EL (cell line): ENCODE measurements at places on chromosomes 1 and 21.
A peak's percentile ranks its signal among the peaks of the same experiment; 100 is the strongest.

- DNase-seq: peak; percentile 83
These were observed at the start of gene PTPN22 for GRCh38 chr1:113871597-113872113. PTPN22 (minus strand) TSS chr1:113871712.

- DNase-seq: peak; percentile 25
These were observed 16.7 kb downstream of the LURAP1 start for GRCh38 chr1:46219551-46220520.

DNA sequence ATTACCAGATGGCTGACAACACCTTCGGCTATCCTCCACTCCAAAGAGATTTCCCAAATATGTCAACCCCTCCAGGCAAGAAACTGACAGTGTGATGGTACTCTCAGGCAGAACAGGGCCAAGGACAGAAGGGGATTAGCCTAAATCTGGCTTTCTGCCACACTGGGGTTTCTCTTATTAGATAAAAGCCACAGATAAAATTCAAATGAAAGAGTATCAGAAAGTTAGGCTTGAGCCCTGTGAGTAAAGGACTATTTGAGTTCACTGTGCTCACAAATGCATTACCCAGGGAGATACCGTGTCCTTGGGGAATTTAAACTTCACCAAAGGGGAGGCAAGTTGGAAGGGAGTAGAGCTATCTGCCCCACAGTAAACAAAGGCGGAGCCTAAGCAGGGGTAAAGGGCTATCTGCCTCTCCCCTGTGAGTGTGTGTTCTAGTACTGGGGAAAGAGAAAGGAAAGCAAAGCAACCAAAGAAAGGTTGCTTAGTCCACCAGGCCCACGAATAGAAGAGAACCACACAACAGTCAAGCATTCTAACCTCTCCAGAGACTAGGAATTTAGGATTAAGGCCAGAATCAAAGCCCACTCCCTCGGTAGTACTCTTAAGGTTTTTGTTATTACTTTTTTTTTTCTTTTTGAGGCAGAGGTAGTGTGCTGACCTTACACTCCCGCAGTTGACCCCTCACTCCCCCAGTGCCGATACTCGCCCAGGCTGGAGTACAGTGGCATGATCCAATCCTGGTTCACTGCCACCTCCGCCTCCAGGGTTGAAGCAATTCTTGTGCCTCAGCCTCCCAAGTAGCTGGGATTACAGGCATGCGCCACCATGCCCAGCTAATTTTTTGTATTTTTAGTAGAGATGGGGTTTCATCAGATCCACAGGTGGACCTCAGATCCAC, 12.7 kb downstream of the TPM3 start:
- DNase-seq: no peak

DNA sequence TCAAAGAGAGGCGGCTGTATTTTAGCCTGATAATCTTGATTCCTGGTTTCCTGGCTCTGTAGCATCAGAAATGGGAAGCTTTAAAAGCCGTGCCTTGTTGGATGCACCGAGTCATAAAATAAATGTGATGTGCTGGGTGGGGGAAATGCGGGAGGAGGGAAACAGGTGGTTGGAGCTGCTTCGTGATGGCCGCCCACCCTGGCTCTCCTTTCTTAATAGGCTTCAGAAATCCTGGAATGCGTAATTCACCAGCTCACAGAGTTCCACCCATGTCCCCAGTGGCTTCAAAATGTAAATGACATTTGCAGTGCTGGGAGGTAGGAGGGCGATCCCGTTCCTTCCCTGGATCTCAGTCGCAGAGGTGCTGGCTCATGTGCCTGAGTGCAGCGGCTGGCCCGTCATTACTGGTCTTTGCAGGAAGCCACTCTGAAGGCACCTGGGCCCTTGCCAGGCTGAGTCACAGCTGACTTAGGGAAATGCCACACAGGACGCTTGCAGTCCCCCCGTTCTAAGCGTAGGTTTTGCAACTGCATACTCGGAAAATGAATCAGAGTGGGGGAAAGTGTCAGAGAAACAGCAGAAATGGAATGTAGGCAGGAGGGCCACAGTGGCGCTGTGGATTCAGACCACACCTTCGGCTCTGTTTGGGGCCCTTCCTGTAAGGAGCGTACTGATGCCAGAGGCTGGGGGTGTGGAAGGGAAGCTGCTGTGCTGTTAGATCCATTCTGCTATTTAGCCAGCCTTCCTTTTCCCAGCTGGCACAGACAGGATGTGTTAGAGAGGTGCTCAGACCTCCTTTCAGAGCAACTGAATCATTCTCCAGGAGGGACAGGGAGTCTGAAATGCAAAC, 37.6 kb downstream of the GALNT2 start:
- DNase-seq: peak; percentile 100

DNA sequence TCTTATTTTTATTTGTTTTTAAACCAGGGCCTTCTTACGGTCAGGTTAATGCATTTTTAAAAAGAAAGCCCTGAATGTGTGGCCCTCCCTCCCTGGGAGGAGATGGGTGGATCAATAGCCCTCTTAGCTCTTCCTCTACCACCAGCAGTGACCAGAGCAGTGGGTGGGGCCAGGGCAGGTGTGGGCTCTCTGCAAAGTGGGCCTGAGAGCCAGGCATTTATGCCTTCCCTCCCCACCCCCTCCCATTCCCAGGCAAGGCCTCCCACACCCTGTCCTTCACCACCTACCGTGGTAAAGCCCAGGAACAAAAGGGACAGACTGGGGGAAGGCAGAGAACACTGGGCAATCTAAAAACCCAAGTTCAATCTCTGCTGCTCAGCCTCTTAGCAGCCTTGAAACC, 63.9 kb downstream of the SSBP3 start:
- no peak for DNase-seq

GRCh38 chr21:45372732-45373355, 32.1 kb upstream of the COL18A1 start:
- no peak for DNase-seq

DNA sequence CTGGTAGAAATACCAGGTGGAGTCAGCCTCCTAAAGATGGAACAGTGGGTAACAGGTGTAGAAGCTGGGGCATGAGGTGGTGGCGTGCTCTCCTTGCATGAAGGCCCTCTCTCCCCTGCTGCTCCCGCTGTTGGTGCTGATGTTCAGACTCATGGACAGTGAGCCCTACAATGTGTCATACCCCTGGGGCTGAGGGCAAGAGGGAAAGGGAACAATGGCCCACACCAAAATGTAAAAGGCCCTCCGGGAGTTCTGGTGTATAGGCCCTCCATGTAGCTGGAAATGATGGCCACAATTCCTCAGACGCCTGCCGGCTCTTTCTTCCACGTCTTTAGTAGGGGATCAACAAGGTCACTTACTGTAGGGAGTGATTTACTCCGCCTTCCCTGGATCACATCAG, 194.9 kb downstream of the DYRK1A start:
- no peak for DNase-seq

DNA sequence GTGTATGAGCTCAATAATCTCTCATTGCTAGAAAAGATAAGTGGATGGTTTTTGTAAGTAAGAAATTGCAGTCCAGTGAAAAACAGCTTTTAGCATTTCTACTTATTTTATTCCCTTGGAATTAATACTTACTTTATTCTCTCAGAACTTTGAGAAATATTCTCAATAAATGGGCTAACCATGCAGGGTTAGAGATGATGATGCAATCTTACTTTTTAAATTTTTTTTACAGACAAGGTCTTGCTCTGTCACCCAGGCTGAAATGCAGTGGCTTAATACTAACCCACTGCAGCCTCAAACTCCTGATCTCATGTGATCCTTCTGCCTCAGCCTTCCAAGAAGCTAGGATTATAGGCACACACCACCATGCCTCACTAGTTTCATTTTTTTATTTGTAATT, 440.8 kb upstream of the ZP4 start:
- DNase-seq: no peak

DNA sequence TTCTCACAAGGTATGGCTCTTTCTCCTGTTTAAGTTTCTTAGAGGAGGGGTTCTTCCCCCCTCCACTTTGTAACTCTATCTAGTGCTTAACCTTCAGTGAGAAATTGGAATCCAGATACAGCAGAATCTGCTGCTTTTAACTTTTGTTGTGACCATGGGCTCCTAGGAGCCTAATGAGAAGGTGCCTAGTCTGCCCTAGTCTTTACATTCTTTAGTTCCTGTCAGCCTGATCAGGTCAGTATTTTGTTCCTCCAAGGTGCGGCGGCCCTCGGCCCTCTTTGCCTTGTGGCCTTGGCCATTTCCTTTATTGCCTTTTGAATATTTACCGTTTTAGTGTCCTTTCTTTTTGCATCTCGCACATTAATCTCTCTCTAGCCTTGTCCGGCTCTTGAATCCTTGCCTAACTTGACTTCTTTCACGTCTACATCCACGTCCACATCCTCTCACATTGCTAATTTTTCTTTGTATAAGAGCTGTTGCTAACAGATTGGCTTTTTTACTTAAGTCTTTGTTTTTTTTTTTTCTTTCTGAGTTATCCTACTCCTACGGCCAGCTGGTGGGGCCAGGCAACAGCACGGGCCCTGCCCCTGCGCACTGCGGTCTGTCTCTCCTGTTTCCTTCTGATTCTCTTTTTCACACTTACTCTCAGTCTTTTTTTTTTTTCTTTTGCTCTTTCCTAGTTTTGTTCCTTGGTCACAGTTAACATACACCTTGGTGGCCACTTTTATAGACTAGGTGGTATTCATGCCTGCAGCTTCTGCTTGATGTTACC, 49.0 kb downstream of the SFPQ start:
- DNase-seq: no peak

DNA sequence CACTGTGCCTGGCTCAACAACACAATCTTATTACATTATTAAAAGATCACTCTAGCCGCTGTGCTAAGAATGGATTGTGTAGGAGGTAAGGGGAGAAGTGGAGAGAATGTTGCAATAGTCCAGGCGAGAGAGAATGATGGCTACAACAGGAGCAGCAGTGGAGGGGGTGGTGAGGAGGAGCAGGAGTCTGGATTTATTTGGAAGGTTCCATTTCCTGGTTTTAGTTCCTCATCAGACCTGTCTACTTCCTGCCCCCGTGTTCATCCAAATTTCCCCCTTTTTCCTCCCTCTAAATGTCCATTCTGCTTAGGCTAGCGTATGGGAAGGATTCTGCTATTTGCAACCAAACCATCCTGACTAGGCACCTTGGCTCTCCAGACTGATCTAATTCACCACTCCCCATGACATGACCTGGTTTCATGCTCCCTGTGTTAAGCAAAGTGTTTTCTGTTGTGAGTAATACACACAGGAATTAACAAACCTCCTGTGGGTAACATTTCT, 35.1 kb upstream of the EYA3 start:
- DNase-seq: peak; percentile 84

DNA sequence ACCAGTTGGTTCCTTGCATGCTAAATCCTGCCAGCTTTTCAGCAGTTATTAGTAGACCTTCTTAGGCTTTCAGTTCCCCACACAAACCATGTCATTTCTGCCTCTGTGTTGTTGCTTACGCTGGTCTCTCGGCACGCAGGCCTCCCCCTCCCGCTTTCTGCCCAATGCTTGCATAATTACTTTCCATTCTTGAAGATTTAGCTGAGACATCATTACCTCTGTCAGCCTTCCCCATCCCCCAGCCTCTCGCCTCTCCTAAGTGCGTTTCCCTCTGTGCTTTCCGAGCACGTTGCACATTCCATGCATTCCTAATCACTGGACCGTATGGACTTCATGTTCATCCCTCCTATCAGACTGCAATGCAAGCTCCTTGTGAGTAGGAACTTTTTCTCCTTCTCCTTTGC, 26.8 kb downstream of the TSHB start:
- peak; percentile 95 for DNase-seq

- no peak for DNase-seq
These were observed 13.6 kb upstream of the LRP8 start for GRCh38 chr1:53341521-53341895.

DNA sequence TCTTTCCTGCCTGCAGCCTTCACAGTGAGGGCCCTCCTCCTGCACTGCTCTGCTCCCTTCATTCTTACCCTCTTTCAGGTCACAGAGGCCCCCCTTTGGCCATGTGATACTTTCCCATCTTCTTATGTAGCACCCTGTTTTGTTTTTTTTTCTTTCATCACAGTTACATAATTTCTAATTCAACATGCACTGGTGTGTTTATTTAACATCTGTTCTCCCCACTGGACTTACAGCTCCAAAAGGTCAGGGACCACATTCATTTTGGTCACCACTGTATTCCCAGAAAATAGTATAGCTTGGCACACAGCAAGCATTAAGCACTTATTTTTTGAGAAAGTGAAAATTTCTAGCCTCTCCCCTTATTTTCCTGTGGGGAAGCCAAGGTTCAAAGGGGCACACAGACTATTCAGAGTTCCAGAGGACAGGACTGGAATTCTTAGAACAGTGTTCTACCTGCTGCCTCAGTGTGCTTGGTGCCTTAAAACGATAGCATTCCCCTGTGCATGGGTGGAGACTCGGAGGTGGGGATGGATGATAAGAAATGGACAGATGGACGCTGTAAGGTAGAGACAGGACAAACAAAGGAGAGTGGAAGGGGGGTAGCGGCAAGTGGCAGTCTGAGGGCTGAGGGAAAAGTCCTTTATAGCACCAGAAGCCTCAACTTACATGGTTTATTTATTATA, 5.3 kb downstream of the DENND2D start:
- no peak for DNase-seq

- DNase-seq: no peak
These were observed 2.3 kb downstream of the OR2L5 start for GRCh38 chr1:248015803-248016202.
